ENCODE measurements at places on chromosomes 2 and 18.

- DNase-seq, result peak; percentile 13
These were observed 111.5 kb upstream of the SH3BP4 start for GRCh38 chr2:234840336-234840735.

DNA sequence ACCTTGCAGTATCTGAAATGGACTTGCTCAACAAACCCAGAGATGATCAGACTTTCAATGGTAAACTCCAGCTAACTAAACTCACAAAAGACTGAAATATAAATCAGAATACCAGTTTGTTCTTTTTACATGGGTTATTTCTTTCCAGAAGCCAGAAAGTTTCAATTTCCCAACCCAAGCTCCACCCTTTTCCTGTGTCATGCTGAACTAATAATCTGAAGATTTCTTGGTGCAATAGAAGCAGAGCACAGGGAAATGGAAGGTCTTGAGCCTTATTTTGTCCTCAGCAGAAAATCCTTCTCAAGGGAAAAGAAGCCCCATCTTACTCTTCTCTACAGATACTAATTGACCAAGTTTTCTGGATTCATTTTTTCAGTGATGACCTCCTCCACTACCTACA, 93.3 kb upstream of the PAPOLG start:
- DNase-seq, result no peak

DNA sequence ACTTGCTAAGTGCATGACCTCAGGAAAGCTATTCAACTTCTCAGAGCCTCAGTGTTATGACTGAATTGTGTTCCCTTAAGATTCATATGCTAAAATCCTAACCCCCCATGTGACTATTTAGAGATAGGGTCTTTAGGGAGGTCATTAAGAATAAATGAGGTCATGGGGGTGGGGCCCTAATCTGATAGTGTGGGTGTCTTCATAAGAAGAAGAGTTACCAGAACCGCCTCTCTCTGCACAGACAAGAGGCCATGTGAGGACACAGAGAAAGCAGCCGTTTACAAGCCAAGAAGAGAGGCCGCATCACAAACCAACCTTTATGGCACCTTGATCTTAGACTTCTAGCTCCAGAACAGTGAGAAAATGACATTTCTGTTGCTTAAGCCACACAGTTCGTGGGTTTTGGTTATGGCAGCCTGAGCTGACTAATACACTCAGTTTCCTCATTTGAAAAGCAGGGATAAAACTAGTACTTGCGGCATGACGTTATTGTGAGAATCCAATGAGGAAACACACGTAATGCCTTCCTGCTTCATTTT, 9.9 kb downstream of the SH2D6 start:
- DNase-seq, result no peak

DNA sequence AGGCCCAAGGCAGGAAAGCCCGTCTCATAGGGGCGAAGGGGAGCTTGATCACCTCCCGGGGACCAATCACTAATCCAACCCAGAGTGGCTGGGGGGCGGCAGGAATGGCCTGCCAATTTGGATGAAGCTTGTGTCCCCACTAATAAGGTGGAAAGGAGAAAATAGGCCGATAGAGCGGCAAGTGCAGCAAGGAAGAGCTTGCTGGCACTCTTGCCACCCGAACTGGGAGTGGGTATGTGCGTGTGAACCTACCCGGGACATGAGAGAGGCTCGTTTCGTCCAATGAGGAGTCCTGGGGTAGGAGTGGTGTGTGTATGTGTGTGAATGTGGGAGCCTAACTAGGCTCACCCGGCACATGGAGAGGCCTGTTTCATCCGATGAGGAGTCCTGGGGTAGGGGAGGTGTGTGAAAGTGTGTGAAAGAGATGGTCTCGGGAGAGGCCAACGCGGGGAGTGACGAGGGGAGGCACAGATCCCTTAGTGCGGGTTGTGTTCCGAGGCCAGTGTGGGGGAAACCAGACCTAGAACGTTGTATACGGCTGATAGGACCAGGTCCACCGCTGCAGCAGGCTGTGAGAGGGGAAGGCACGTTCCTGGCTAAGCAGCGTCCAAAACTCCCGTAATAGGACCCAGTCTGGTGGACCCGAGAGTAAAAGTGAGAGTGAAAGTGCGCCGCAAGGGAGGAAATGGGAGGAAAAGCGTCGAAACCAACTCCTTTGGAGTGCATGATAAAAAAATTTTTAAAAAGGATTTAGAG, 47.1 kb upstream of the SELENOI start:
- DNase-seq, result no peak

GRCh38 chr18:73043611-73044010, 175.8 kb upstream of the NETO1 start:
- DNase-seq, result no peak

- no peak for DNase-seq
These were observed 260.5 kb upstream of the MYT1L start for GRCh38 chr2:2591542-2591940.

DNA sequence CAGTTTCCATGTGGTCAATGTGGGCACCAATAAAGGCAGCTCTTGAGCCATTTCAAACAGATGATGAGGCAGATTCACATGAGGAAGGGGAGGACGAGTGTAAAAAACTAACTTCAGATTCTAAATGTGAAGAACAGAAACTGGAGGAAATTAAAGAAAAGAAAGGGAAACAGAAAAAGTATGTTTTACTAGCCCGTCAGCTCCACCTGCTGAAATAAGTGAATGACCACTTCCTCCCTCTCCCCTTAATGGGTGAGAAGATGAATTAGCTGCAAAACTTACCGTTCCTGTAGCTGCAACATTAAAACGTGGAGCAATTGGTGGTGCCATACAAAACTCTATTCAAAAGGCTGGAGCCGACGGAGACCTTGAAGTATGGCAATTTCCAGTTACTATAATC, 203.5 kb downstream of the UXS1 start:
- DNase-seq, result no peak

- no peak for DNase-seq
These were observed 50.1 kb upstream of the HAAO start for GRCh38 chr2:42842466-42842865.

DNA sequence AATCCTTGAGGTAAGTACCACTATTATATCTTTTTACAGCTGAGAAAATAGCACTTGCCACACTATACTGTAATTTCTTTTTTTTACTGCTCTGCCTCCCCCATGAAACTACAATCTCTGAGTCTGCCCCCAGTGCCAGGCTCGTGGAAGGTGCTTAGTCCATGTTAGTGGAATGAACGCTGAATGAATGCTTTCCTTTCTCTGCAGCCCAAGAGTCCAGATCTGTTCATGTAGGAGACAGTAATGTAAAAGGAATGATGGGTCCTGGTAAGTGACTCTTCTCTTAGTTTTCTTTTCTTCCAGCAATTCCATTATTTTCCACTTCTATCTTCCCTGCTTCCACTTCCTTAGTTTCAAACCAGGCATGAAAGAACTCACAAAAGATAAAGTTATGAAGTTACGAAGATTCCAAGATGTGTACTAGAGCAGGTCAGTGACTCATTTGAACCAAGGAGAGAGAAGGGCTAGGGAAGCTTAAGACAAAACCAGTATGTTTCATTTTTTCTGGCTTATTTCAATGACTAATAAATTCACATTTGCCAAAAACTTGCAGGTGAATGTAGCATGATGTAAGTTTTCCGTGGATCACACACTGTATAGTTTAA, 46.0 kb downstream of the ARHGEF33 start:
- DNase-seq, result no peak

DNA sequence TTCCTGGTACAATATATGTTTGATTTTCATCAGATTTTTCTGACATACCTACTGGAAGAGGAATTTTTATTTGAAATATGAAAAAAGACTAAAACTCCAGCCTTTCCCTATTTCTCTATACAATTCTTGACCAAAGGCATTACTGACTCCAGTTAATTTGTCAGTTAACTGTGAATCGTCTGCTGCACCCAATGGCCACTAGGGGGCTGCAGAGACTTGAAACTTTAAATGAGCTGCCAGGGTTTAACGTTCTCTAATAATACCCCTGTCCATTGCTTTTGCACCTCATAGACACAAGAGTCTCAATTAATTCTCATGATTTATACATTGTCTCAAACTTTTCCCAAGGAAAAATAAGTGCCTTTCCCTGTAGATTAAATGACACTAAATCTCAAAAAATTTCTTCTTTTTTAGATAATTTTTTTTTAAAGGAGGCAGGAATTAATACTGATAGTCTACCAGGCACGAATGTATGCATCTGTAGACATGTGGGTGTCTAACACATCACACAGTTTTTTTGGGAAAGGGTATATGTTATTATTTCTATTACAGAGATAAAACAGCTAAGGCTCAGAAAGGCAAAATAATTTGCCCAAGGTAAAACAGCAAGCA, 1.8 kb upstream of the ALK start:
- DNase-seq, result no peak

DNA sequence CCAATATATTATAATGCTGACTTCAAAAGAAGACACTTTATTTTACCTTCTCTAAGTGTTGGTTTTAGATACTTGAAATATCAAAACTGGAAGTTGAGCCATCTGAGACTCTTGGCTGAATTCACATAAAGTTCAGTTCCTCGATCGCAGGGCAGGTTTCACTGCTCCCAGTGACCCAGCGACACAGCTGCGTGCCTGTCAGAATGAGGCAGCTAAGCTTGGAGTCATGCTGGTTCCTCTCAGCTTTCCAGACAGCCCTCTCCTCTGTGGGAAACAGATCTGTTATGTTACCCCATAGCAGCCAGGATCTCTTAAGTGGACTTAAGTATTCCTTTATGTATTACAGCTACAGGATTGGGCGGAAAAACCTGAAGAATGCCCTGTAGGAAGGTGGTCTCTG, 142.8 kb upstream of the ALPP start:
- DNase-seq, result no peak

DNA sequence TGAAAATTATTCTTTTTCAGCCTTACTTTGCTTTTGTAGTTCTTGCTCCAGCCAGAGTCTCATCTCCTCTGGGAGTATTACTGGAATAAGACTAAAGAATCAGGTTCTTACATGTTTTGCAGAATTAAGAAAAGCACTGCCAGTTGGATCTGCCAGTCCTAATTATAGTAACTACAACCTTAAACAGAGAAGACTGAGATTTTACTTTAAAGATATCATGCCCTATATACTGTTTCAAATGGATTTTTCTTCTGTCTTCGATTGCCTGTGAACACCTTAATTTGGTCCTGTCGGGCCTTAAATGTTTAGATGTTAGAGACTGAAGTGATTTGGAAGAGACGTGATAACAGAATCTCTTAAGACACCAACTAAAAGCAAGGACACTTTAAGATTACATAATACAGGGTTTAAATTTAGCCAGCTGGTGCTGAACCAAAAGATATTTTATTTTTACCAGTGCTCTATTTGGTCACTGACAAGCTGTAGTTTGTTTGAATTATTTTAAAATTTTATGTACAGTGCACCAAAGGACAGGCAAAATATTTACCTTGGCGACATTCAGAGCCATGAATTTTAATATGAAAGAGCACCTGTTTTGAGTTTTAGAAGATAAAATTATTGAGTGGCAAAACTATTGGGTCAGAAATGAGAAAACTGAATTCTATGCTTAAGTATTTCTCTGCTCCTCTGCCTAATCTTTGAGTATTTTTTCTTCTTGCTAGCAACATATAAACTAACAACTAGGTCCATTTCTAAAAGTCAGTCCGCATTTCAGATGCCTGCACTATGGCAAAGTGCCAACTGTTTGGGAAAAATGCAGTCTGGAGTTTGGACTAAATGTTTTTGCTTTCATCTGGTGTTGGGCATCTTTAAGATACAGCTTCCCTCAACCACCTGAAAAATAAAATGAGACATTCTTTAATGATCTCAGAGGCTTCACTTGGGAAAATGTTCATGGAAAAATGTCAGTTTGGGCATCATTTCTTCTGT, 300.0 kb downstream of the XIRP2 start:
- no peak for DNase-seq

DNA sequence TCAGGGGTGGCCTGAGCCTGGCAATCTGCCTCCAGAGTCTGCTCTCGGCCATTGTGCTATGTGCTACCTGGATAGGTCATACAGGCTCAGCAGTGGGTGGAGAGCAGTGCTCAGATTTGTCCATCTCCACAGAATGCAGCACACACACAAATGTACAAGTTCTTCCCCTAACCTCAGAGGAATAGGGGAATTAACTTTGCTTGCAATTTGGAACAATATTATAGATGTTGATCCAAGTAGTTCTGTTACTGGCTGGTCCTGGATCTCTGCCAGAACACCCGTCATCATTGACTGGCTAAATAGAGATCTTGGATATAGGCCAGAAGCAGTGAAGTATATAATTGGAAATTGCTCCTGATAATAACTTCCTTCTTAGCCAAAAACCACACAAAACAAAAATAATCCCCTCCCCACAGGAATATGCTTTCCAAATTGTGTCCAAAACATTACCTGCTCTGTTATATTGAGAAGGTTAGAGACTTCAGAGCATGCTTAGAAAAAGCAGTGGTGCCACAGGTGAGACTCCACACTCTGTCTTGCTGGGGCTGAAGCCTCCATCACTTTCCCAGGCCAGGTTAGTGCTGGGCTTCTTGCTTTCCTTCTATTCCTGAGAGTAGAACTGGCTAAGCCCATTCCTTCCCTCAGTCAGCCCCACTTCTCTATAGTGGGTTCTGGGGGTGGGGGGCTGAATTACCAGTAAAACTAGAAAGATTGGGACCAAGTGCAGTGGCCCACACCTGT, 38.8 kb downstream of the NCAPH start:
- peak; percentile 69 for DNase-seq

GRCh38 chr2:216350214-216350791, 22.0 kb downstream of the MARCHF4 start:
- no peak for DNase-seq

GRCh38 chr2:121245120-121245820, 39.7 kb downstream of the TFCP2L1 start:
- no peak for DNase-seq

GRCh38 chr2:220114443-220114842, 487.0 kb downstream of the SLC4A3 start:
- no peak for DNase-seq

GRCh38 chr2:100721693-100722092, 98.2 kb upstream of the NPAS2 start:
- DNase-seq, result no peak

GRCh38 chr2:25228848-25229278, 60.5 kb upstream of the POMC start:
- peak; percentile 22 for DNase-seq

- DNase-seq, result no peak
These were observed 13.0 kb downstream of the ANTXR1 start for GRCh38 chr2:69026026-69026425.

DNA sequence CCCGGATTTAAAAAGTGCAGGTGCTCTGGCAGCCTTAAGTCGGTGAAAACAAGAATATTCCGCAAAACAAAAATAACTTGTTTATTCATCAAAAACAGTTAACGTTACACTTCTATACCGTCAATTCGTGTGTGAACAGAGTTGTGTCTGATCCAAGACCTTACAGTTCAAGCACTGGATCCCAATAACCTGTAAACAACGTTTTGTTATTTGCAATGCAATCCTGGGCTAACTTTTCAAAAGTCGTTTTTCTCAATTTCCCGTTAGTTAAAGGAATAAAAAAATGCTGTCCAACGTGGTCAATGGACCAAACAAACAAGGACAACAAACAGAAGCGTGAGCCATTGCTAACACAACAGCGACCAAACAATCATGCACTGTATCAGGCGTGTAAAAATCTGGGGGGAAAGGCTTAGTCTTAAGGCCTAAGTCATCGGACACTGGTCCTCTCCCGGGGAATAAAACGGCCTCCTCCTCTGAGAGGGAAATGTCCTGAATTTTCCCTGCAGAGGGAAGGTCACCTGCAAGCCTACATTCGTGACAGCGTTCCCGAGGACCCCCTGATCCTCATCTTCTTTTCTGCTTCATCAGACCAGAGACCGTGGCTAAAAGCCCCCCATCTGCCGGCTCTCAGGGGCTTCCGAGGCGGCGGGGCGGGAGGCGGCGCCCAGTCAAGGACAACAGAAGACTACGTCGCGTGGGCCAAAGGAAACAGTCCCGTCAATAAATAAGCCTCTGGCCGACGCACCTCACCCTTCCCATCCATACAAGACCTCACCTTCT, 490 bp downstream of the NDUFS1 start:
- no peak for DNase-seq

GRCh38 chr2:7019191-7019590, 102.0 kb downstream of the RNF144A start:
- no peak for DNase-seq
